ENCODE measurements at places on chromosomes 12 and 14.
A peak's percentile ranks its signal among the peaks of the same experiment; 100 is the strongest.

- DNase-seq = no peak
Measured at GRCh38 chr14:63972323-63972932, 119.6 kb downstream of the SYNE2 start.

GRCh38 chr12:15532364-15532977 is 210.2 kb downstream of the PTPRO start:
- DNase-seq = peak; percentile 56

- no peak for DNase-seq
Measured at GRCh38 chr12:104420868-104421267, 35.9 kb upstream of the CHST11 start.

DNA sequence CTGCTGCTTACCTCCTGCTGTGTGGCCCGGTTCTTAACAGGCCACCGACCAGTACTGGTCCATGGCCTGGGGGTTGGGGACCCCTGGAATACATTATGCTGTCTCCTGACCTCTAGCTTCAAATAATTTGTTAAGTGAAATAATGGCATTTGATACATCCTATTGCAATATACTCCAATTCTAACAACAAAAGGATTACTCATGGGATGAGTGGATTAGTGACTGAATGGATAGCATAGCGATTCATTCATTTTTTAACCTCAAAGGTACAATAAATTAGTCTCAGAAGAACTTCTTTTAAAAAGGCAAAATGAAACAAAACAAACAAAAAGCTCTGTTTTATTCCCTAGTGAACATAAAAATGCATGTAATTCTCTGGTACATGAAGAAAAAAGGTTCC is 147.9 kb upstream of the PKP2 start:
- no peak for DNase-seq

DNA sequence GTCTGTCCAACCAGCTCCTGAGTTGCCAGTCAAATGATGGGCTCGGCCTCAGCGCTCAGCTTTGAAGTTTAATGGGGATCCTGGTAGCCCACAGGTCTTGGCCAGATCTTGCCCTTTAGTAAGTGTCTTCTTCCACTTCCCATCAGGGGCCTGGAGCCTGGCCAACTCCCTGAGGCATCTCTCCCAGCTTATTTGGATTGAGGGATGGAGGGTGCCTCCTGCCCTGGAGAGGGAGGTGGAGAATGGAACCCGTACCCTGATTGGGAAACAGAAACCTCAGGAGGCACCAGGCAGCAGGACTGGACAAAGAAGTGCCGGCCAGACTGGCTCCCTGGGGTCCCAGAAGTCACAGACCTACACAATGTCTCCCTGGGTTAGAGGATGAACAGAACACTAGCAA is 40.5 kb upstream of the LTBP2 start:
- no peak for DNase-seq

- no peak for DNase-seq
Measured at GRCh38 chr12:2589381-2589780, 205.4 kb upstream of the FKBP4 start.

DNA sequence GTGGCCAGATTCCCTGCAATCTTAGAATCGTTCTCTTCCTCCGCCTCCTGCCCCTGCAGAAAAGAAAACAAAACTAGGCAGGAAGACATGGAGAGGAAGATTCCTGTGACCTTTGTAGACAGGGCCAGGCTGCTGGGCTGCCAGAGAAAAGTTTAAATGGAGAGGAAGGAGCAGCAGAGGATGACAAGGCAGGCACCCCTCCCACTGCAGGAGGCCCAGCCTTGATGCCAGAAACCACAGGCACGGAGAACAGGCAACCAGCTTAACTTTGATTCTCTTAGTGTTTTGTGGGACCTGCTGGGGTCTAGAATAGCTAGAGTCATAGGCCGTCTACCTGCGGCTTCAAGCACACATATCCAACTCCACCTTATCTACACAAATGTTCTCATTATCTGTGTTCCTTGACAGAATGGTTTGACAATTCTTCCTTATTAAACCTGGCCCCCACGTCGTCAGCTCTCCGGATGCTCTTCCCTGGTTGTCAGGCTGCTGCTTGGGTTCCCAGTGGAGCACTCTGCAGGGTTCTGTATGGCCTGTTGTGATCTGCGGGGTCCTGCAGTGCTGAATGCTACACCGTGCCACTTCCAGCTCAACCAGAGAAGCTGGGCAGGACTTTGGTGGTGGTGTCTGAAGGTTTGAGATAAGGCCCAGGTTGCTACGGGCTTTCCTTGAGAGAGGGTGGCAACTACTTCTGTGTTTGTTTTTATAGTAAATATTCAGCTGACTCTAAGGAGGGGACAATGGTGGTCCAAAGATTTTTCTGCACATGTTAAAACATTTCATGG is 609.5 kb downstream of the AACS start:
- no peak for DNase-seq

DNA sequence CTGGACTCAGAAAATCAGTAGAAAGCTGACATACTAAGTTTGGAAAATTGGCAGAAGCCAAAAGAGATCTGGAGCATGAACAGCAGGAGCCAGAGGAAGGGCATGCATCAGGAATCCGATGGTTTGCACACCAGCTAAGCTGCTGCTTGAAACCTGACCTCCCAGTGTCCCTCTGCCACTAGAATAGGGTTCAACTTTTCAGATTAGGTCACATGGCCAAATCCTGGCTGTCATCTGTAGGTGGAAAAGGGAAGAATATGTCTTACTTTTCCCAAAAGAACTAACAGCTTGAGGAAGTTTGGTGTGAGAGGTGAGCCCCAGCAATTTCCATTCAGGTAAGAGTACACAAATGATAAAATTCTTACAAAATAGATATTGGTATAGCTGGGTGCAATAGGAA is 732.6 kb downstream of the RERGL start:
- DNase-seq = no peak

- no peak for DNase-seq
Measured at GRCh38 chr12:39077226-39077625, 171.8 kb upstream of the CPNE8 start.

GRCh38 chr12:19181666-19182426 is 52.3 kb downstream of the PLEKHA5 start:
- DNase-seq = no peak

DNA sequence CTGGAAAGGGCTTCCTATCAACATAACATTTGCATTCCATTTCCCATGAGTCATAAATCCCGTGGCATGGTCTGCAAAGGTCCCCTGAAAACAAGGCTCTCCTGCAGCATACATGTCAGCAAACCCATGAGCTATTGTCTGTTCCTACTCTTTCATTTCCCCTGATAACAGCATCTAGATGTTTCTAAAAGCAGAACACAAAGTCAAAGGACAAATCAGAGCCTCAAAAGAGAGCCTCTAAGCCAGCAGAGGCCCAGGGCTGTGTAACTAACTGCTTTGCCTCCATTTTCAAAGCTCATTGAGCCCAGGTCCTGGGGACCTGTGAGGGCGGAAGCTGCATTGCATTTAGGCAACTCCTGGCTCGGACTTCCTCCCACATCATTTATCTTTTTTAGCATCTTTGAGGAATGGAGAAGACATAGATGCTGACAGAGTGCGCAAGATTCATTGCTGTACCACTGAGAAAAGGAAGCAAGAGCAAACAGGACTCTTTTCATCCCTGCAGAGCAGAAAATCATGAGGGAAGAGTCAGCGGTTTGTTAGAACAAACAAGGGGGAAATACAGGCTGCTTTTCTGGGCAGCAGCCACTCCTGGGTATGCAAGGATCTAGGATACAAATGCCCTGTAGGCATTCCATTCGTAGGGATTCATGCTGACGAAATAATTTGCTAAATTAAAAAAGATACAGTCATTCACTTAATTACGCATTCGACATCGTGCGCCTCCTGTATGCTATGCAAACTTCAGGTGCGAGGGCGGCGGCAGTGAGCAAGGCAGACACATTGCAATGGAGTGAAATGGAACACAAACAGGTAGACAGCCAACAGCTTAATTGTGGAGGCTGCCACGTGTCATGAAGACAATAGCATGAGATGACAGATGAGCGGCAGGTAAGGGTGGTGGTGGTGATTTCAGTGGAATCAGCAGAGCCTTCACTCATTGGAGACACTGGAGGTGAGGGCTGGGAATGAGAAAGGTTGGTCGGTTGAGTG is 131.0 kb downstream of the TMEM132D start:
- no peak for DNase-seq
